Eye (tissue), 1 donor: ENCODE measurements at places on chromosomes 3 and 15.

GRCh38 chr3:129343643-129344360 lies 65.1 kb downstream of the HMCES start:
- DNase-seq: peak; percentile 64

DNA sequence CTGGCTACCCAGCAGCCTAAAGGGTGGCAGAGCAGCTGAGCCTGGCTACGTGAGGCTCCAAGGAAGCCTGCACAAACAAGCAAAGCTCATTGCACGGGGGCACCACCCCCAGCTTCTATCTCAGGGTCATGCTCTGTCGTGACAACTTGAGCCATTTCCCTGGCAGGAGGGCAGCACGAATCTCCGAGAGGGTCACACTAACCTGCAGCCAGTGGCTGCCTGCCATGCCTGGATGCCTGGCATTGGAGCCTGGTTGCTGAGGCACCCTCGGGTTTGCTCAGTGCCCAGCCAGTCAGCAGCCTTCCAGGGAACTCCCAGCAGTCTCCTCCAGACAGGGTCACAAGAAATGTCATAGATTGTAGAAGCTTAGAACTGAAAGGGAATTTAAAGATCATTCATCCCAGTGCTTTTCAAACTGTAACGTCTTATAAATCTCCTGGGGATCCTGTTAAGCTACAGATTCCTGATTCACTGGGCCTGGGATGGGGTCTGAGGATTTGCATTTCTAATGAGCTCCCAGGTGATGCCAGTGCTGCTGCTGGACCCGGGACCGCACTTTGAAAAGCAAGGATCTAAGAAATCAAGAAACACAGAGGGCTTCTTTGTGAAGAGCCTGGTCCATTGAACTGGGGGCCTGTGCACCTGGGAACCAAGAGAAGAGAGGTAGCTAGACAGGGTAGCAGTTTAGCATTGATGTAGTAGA lies 48.4 kb downstream of the TMEM266 start:
- no peak for DNase-seq

GRCh38 chr3:77825001-77825827 lies 785.3 kb downstream of the ROBO2 start:
- no peak for DNase-seq

DNA sequence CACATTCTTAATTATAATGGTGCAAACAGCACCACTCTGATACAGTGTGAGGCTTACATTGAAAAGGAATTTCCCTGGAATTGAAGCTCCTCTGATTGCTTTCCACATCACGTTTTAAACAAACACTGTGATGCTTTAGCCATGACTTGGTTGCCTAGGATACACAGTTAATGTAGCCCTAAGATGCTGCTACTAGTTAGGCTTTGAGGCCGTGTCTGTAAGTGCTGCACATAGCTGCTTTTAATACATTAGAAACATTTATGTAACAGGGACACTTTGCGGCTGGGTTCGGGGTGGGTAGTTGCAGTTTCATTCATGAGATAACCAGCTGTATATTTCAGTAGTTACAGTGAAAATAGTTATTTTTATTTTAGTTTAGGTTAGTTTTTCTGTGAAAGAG lies 334.7 kb downstream of the NLGN1 start:
- peak; percentile 33 for DNase-seq

- DNase-seq: no peak
Observed at GRCh38 chr3:36124118-36124796, 256.0 kb upstream of the STAC start.

GRCh38 chr3:13208706-13209633 lies 135.7 kb upstream of the IQSEC1 start:
- DNase-seq: peak; percentile 41

DNA sequence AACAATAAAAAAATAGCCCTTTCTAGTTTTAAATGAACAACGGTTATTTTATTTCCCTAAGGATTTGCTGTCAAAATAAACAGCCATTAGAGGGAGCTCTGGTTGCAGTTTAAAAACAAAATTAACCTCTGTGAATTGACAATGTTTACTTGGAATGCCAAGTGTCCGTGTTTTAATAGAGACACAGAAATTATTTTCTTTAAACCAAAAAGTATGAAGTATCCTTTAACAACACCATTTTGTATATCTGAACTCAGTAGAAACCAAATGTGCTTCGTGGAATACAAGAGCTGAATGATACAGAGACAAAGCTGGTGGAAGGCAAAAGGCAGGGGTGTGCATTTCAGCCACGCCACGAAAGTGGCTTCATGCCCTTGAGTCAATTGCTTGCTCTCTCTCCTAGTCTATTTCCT lies 74.4 kb downstream of the MOBP start:
- no peak for DNase-seq

GRCh38 chr3:49785565-49786356 lies 581 bp downstream of the IP6K1 start:
- no peak for DNase-seq

- no peak for DNase-seq
Observed at GRCh38 chr3:116154389-116154788, 290.9 kb downstream of the LSAMP start.

DNA sequence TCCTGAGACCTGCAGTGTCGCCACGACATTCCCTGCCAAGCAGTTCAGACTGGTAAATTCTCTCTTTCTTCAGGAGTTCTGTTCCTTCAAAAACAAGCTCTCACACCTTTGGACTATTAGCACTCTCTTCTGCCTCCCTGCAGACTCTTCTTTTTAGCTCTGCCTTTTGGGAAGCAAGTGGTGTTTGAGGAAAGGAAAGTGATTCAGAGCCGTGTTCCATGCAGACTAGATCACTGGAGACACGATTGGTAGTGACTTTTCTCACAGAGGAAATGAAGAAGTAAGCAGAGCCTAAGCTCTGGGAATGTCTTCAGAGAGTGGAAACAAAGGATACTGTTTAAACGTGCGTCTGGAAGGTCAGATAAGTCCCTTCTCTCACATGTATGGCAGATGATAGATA lies 270.6 kb upstream of the TPRG1 start:
- no peak for DNase-seq

GRCh38 chr3:123611082-123611481 lies 26.2 kb upstream of the HACD2 start:
- no peak for DNase-seq

DNA sequence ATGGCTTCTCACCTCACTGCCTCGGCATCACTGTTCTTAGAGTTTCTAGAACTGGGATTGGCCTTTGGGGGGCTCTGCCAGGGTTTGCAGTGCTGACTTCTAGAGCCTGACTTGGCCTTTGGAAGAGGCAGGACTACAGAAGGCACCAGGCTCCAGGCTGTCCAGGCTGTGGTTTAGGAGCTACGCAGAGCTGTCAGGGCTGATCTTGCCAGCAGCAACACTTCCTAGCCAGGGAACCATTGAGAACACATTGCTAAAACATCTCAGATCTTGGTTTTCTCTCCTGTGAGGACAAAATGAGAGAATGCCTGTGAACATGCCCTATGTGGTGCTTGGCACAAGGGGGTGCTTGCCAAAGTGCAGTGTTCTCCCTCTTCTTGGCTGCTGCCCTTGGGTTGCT lies 34.6 kb upstream of the APEH start:
- no peak for DNase-seq

DNA sequence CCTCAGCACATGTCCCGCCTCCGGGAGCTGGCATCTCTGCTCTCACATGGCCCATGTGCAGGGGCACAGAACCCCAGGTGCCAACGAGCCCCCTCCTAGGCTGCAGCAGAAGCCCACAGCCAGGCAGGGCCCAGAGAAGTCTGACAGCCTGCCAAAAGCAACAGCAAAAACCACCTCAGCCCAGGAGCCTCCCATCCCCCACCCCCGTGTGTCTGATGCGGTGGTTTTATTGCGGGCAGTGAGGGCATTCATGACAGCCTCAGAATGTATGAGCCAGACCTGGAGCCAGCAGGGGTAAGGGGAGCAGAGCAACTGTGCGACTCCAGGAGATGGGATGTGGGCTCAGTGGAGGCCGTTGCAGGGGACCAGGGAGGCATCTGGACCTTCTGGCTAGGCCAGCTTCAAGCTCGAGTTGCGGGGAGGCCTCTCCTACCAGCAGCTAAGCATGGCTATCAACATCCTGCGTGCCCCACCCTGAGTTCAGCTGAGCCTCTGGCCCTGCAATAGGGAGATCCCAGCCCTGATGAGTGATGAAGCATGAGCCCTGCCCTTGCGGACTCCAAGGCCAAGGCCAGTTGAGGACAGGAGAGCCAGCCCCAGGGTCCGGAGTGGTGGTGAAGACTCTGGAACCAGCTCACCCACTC lies 52.5 kb downstream of the CYP11A1 start:
- DNase-seq: peak; percentile 29

GRCh38 chr3:141181819-141182218 lies 49.8 kb upstream of the PXYLP1 start:
- DNase-seq: no peak

GRCh38 chr15:62873203-62873602 lies 169.3 kb upstream of the TPM1 start:
- no peak for DNase-seq

DNA sequence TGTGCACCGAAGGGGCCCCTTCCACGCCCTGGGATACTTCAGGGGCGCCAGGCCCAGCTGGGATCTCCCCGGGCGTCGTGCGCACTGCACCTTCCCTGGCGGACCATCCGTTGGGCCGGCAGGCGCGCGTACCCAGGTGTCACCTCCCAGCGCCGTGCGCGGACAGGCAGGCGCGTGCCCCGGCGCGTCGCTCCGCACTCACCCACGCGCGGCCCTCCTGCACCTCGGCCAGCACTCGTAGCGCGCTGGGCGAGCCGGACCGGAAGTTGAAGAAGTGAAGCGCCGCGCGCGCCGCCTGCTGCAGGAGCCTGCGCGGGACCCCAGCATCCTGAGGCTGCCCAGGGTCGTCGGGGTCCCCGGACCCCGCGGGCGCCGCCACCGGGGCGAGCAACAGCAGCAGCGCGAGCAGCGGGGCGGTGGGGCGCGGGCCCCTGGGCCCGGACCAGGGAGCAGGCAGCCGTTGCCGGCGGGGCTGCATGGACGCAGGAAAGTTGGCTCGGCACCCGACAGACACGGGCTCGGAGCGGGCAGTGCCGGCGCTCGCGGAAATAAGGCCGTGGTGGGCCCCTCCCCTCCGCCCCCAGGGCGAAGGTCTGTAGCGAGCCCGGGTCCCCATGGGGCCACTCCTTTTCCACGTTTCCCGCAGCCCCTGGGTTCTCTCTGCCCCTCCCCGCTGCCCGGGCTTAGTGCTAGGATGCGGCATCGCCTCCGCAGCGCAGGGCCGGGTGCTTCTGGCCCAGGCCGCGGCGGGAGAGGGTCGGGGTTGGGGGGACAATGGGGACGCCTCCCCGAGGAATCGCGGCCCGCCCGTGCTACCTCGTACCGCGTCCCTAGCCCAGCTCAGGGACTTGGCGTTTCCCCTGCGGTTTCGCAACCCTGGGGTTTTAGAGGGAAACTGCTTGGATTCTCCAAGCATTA lies at the start of gene RARRES1:
Gene RARRES1 (minus strand): TSS at position 520 of the 918 bp plus-strand sequence. CDS start 42 bp downstream, at position 478.
- peak; percentile 84 for DNase-seq

GRCh38 chr3:186909078-186909853 lies 21.1 kb upstream of the ST6GAL1 start:
- no peak for DNase-seq

- no peak for DNase-seq
Observed at GRCh38 chr15:99749386-99749785, 16.1 kb upstream of the LYSMD4 start.

GRCh38 chr3:38392604-38393163 lies 46.1 kb downstream of the XYLB start:
- no peak for DNase-seq

DNA sequence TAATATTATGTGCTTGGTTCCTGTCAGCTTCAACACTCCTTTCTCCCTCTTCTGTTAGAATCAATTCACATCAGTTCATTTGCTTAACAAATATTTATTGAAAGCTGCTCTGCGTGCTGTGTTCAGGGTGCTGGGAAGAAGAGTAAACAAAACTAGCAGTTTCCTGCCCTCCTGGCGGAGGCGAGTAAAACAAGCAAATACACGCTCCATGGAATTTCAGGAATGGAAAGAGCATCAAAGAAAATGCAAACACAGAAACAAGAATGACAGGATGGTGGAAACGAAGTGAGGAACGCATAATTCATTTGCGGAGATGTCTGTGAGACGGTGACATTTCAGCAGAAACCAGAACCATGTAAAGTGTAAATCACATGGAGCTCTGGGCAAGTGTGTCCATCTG lies 49.4 kb upstream of the SPTSSB start:
- DNase-seq: peak; percentile 51

GRCh38 chr3:185328324-185329004 lies 34.5 kb upstream of the MAP3K13 start:
- DNase-seq: no peak

DNA sequence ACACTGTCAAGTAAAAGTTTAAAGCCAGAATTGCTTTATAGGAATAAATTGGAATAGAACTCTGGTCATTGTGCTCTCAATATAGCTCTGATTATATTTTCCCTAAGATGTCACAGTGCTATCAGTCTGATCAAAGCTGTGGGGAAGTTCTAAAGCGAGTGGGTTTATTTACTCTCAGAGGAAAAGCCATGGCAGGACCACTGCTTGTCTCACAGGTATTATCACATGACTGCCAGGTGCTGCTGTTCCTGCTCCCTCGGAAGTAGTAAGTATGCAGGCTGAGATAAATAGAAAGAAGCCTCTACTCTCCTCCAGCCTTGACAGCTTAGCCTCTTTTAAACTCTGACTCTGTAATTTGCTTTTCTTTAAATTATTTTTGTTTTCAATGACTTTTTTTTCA lies 49.1 kb upstream of the UTS2B start:
- DNase-seq: no peak

GRCh38 chr3:94249491-94250079 lies 186.7 kb downstream of the NSUN3 start:
- DNase-seq: peak; percentile 80

GRCh38 chr3:184156522-184156955 lies 1.4 kb downstream of the DVL3 start:
- peak; percentile 90 for DNase-seq

- no peak for DNase-seq
Observed at GRCh38 chr3:7877312-7877711, 624.3 kb upstream of the LMCD1 start.

DNA sequence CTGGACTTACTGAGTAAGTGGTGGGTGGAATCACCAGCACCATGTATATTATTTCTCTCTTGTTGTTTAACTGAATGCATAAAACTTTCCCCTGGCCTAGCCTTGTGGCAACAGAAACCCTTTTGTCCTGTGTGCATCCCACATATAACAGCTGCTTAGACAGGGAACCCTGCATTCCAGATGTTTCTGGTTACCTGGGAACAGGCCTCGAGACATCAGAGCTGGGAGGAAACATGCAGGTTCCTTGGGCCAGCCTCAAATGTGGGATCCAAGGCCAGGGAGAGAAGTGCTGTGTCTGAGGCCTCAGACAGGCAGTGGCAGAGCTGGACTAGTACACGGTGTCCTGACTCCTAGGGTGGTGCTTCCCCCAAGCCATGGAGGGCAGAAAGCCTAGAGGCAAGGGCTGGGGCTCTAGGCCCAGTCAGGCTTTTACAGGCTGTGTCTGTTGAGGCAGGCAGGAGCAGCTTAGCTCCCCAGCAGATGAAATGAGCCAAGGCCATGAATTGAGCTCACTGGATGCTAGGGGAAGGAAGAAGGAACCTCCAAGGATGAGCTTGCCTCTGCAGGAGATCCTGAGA lies 57.7 kb downstream of the ITGA11 start:
- no peak for DNase-seq
